ENCODE measurements at places on chromosomes 7 and 10. TPM values are rescaled to one million over a fixed set of nuclear protein-coding genes. Genes with fewer than 3 reads are reported as not detected.

GRCh38 chr7:1360521-1360971, 98.7 kb downstream of the MICALL2 start:
- DNase-seq: no peak
- H3K27me3 ChIP-seq: no peaks in the 10 kb centered on the region
- no peaks in the 10 kb centered on the region for H3K36me3 ChIP-seq
- H3K27ac ChIP-seq: no peak overlapping the region
- no peaks in the 10 kb centered on the region for H3K4me1 ChIP-seq

- H3K27ac ChIP-seq: no peak overlapping the region
- H3K27me3 ChIP-seq: no peaks in the 10 kb centered on the region
- no peak for DNase-seq
- no peaks in the 10 kb centered on the region for H3K4me1 ChIP-seq
- no peaks in the 10 kb centered on the region for H3K36me3 ChIP-seq
Measured at GRCh38 chr10:121572859-121573537, 25.2 kb downstream of the FGFR2 start.

GRCh38 chr7:128099204-128099671, 68.0 kb upstream of the LRRC4 start:
- H3K36me3 ChIP-seq: peaks cover 6% of the 10 kb centered on the region
- no peak for DNase-seq
- H3K4me3 ChIP-seq: no peak overlapping the region
- H3K27ac ChIP-seq: no peak overlapping the region
- peaks cover 15% of the 10 kb centered on the region for H3K4me1 ChIP-seq

Gene IGFBP1
- total RNA-seq: not detected

Measured in activated CD4-positive, alpha-beta T cell treated with anti-CD3 and anti-CD28 coated beads, Interleukin-2, amount 10 ng/mL, durations not matched to agents 7 days and 5 days (primary cell).